Endothelial cell of umbilical vein (primary cell): ENCODE measurements at places on chromosomes 16 and 17.
A peak's percentile ranks its signal among the peaks of the same experiment; 100 is the strongest.

- no peak for DNase-seq
Measured at GRCh38 chr16:3042376-3042775, 4.0 kb upstream of the MMP25 start.

GRCh38 chr16:14202697-14203096, 131.6 kb downstream of the MRTFB start:
- DNase-seq = peak; percentile 85

GRCh38 chr17:75571885-75572215, 15.8 kb upstream of the MYO15B start:
- DNase-seq = no peak

- DNase-seq = no peak
Measured at GRCh38 chr16:88938777-88939244, 38.2 kb downstream of the CBFA2T3 start.

DNA sequence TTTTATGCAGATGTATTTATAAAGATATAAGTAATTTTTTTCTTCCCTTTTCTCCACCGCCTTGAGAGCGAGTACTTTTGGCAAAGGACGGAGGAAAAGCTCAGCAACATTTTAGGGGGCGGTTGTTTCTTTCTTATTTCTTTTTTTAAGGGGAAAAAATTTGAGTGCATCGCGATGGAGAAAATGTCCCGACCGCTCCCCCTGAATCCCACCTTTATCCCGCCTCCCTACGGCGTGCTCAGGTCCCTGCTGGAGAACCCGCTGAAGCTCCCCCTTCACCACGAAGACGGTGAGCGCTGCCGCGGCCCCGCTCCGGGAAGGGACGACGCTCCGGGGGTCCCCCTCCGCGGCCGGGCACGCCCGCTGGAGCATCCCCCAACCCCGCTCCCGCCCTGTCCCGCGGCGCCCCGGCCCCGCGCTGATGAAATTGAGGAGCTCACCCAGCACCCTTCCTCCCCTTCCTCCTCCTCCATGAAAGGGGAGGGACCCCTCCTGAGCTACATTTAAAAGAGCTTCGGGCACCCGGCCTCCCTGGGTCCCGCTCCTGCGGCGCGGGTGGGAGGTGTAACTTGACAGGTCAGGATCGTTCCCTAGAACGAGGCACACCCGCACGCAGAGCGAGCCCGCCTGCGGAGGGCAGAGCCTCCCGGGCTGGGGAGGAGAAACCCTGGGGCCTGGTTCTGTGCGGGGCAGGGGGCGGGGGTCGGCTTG, 706 bp downstream of the HLF start:
- DNase-seq = no peak

GRCh38 chr17:77068915-77069314, 71.9 kb upstream of the SEC14L1 start:
- DNase-seq = no peak

- DNase-seq = no peak
Measured at GRCh38 chr17:53463363-53463762, 359.4 kb upstream of the KIF2B start.

GRCh38 chr16:10181196-10182162, 749 bp downstream of the GRIN2A start:
- peak; percentile 35 for DNase-seq

- DNase-seq = no peak
Measured at GRCh38 chr16:11005611-11005975, 61.2 kb downstream of the CLEC16A start.

GRCh38 chr16:73151225-73151624, 103.3 kb upstream of the ZFHX3 start:
- DNase-seq = no peak

DNA sequence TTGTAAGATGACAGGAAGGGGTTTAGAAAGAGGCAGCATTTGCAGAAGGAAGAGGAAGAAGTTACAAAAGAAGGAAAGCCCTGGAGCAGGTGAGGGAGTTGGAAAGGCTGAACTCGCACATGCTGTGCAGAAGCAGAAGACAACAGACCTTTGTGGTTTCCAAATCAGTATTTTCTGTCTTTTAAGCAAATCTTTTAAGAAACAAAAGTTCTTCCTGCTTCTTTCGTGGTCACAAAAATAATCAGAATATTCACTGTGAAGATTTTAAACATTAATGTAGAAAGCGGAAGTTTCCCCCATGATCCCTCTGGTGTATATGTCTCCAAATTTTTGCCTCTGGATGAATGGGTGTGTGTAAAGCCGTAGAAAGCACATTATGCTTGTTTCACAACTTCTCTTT, 25.8 kb downstream of the ZNRF1 start:
- no peak for DNase-seq

DNA sequence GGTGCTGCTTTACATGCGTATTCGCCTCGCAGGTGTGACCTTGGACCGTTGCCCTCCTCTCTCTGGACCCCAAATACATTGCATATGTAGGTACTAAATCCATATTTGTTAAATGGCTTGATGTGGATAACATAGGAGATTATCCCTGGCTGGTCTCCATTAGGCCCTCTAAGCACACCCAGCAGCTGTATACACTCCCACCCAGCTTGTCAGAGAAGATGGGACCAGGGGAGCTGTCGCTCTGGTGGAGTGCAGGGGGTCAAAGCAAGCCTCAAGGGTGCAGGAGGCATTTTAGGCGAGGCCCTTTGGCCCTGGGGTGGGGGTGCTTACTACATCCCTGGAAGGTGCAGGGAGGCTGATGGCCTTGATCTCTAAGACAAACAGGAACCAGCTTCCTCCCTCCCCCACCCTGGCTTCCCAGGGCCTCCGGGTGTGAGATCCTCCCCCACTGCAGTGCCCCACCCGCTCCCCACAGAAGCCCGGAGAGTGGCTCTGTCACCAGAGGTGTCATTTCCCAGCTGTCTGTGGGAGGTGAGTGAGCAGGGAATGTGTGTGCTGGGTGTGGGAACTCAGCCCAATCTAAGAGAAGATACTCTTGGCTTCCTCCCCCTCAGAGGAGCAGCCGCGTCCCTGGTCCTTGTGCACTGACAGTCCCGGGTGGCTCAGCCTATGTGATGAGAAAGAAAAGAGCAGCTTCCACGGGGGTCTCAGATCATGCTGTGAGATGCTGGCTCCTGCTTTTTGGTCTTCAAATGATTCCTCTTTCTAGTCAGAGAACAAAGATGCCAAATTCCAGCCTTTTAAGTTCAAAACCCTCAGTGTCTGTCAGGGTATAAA, 1.4 kb upstream of the VAMP2 start:
- no peak for DNase-seq

DNA sequence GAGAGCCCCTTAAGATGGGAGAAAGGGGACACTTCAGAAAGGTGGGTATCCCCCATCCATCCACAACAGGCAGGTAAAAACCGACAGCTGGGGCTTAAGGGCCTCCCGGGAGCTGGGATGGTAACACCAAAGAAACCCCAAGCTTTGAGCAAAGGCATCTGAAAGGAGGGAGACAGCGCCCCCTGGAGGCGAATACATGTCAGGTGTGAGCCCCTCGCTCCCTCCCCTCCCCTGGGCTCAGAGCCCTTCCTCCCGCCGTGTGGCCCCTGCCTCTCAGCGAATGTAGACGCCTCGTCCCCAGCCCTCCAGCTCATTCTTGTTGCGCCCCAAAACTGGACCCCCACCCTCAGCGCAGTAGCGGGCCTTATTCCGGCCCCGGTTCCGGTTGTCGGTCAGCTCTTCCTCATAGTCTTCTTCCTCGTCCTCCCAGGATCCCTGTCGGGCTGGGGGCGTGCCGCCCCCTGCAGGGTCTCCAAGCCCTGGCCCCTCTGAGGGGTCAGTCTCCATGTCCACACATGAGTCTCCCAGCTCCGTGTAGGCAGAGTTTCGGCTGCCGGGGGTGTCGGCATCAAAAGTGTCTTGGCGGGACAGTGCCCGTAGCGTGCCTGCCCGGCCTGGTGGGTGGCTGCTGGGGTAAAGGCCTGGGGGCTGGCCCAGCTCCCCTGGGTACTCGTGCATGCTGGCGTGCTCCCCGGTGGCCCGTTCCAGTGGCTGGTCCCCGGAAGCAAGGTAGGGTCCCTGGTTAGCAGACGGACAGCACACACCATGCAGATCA, 9.1 kb upstream of the ARL5C start:
- peak; percentile 44 for DNase-seq

- DNase-seq = peak; percentile 91
Measured at GRCh38 chr16:23510164-23510914, at the start of gene GGA2. Gene GGA2, minus strand, starts transcription at chr16:23510494. Its CDS starts 83 bp downstream, at chr16:23510411.

GRCh38 chr17:45022655-45023339, 28.6 kb downstream of the DCAKD start:
- no peak for DNase-seq

DNA sequence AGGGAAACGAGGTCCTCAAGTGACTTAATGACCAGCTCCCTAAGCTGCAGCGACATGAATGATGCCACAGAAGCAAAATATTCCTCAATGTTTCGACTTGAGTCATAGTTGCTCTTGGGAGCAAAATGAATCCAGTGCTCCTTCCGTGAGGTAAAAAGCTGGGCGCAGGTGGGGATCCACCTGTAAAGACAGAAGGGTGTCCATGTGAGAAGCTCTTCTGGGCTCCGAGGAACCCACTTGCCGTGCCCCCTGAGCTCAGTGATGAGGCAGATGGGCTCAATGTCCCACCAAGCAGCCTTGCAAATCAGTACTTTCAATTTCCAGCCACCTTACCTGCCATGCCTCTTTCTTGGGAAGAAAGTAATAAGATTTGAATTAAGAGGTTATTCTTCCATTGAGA, 25.5 kb downstream of the DNAH3 start:
- no peak for DNase-seq

DNA sequence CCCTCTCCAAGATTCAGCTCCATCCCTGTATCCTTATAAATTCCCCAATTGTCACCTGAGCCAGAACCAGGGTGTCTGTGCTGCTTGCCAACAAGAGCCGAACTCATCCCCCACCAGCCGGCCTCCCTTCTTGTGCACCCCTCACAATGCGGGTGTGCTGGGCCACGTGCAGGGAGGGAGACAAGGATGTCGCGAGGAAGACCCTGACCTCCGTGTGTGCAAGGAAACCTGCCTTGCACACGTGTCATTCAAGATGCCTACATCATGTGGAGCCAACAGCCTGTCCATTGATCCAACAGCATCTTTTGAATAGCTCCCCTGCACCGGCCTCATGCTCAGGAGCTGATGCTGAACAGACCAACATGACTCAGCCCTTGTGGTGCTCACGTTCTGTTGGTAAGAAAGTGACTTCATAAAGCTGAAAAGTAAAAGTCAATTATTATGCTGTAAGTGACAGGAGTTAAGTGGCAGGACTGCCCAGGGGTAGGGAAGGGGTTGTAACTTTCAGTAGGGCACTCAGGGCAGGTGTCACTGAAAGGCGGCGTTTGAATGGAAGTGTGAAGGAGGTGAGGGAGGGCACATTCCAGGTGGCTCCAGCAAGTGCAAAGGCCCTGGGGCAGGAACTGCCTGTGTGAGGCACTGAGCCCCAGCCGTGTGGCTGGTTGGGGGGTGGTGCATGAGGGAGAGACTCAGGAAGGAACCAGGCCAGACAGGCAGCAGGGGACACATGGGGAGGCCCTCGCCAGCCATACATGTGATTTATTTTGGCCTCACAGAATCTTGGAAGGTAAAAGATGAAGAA, 302.2 kb downstream of the FOXL1 start:
- no peak for DNase-seq

DNA sequence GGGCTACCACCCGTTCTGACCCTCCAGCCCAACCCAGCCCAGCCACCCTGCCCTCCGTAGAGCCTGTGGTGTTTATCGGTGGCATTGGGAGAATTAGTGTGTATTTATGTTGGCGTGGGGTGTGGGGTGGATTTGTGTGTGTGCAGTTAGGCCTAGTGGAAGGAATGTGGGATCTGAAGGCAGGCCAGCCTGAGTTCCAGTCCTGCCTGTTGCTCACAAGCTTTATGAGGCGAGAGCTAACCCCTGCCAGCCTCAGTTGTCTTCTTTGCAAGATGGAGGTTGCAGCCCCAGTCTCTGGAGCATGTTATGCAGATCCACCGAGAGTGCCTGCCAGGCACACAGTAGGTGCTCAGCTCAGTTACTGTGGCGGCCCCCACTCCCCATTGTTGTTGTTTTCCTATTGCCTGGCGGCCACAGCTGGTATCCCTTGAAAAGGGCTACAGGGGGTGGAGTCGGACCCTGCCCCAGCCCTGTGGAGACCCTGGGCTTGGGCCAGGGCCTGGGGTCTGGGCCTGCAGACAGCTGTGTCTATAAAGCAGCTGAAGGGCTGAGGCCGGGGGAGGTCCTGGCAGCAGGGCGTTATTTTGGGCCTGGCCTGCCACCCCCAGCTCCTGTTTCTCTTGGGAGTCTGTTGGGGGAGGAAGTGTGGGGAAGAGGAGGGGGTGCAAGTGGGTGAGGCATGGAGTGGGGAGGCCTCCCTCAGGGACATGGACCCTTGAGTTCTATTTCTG, 5.1 kb downstream of the ERBB2 start:
- no peak for DNase-seq

DNA sequence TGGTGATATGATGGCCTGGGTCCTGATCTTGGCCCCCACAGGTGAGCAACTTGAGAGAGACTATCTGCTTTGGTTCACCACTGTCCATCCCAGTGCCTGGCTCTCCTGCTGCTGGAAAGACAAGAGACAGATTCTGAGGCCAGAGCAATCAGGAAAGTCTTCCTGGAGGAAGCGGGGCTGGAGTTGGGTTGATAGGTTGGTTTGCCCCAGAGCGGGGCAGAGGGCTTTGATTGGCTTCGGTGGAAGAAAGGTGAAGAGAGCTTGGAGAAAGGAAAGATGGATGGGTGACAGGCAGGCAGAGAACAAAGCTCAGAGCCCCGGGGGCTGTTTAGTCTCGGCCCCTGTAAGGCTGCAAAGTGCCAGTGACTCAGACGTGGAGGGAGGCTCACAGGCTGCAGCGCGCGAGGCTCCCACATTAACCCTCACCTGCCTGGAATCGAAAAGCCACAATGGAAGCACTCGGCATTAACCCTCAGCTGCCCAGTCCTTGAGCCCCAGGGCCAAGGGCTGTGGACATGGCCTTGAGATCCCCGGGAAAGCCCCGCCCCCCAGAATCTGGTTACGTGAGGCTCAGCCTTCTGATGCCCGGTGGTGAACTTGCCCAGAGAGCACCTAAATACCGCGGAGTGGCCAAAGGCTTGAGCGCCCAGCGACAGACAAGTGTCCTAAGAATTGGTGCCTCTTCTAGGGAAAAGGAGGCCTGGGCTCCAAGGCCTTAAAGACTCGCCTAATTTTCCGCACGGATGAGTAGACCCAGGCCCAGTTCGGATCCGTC, 996 bp upstream of the CPNE2 start:
- peak; percentile 40 for DNase-seq

DNA sequence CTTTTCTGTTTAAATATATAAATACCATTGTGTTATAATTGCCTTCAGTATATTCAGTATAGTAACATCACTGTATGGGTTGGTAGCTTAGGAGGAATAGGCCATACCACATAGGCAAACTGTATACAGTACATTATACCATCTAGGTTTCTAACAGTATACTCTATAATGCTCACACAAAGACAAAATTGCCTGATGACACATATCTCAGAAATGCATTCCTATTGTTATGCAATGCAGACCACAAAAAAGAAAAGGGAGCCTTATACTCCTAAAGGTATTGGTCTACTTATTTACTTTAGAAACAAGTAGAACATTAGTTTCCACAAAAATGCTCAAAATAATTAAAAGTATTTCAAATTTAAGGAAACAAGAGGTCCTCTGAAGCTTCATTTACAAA, 47.9 kb downstream of the SETD6 start:
- DNase-seq = peak; percentile 19

GRCh38 chr17:63402431-63403212, 43.5 kb downstream of the CYB561 start:
- DNase-seq = no peak

- no peak for DNase-seq
Measured at GRCh38 chr16:11675561-11676511, 7.6 kb downstream of the SNN start.
